ENCODE measurements at places on chromosomes 5 and 9.

DNA sequence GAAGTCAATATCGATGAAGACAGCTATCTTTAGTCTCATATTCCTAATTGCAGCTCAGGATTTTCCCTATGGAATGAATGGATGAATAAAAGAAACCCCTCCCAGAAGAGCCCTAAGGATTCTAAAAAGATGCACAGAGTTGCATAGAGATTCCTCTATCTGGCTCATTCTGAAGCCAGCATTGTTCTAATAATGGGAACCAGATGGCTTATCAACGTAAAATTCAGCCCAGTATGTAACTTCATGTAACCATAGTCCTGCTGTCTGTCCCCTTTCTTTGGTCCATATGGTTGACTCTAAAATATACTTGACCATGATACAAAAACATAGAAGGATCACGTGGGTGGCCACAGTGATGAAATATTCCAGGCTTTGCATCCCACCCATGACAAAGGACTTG, 508.6 kb downstream of the RASEF start:
- DNase-seq, result no peak

DNA sequence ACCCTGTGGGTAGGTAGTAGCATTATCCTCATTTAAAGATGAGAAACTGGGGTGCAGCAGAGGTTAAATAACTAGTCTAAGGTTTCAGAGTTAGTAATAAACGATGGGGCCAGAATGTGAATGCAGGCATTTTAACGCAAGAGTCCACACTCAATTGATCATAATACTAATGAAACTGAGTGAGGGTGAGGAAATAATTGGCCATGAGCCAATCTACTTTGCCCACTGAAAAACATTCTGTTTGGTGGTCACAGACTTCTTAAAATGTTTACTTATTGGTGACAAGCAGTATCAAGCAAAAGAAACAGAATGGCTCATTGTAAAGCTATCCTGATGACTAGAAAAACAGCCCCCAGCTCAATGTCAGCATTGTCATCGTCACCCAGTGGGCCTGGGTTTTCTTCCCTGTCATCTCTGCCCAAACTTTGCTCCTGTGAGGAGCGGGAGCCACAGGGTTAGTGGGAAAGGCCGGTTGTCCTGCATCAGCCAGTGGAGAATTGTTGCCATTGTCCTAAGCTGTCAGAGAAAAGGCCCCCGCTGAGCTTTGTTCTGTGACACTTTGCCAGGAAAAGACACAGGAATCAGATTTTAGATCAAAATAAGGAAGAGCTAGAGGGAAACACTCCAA, 77.3 kb upstream of the MAN2A1 start:
- no peak for DNase-seq

DNA sequence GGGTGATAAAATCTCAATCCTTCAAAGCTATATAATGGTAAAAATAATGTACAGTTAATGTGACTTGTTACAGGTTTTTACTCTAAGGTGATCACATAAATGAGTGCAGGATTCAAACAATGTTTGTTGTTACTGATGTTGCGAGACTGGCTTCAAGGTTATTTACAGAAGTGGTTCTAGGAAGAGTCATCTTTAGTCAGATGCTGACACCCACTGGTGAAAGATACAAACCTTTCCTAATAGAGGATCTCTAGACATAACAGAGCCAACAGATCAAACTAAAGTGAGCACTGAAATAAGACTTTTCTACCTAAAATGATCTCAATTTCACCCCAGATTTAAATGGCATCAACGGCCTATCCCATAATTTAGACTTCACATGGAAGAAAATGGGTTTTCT, 20.2 kb downstream of the ARSB start:
- no peak for DNase-seq

DNA sequence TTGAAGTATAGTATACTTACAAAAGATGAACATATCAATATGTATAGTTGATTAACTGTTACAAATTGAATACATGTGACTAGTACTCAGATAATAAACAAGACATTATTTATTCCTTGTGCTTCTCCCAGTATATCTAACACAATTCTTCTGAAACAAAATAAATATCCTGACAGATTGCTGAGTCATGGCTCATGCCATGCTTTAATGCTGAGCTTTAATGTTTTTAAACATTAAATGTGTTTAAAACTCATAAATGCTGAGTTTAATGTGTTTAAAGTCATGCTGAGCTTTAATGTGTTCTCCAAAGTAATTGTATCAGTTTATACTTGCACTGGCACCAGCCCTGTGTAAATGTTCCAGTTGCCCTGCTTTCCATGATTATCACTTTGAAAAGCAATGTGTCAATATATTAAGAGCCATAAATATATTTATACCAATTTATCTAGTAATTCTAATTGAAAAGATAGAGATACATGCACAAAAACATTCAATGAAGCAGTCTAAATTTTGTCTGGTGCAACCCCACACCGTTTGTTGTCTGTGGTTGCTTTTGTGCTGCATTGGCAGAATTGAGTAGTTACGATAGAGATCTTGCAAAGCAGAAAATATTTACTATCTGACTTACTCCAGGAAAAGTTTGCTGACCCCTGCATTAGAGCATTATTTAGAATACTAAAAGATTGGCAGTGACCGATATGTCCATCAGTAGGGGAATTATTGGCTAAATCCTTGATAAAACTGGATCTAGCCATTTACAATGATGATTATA, 15.7 kb downstream of the KIAA1958 start:
- DNase-seq, result no peak

- no peak for DNase-seq
Observed at GRCh38 chr5:133668458-133668857, 56.1 kb upstream of the FSTL4 start.

GRCh38 chr5:174323878-174324281, 278.4 kb downstream of the NSG2 start:
- no peak for DNase-seq

- no peak for DNase-seq
Observed at GRCh38 chr9:87270221-87270847, 227.3 kb upstream of the DAPK1 start.

GRCh38 chr9:29659736-29660135, 2086.5 kb upstream of the C9orf72 start:
- no peak for DNase-seq

GRCh38 chr5:156402387-156402921, 75.5 kb downstream of the SGCD start:
- DNase-seq, result no peak

- DNase-seq, result no peak
Observed at GRCh38 chr9:123478160-123478559, 122.2 kb downstream of the CRB2 start.

DNA sequence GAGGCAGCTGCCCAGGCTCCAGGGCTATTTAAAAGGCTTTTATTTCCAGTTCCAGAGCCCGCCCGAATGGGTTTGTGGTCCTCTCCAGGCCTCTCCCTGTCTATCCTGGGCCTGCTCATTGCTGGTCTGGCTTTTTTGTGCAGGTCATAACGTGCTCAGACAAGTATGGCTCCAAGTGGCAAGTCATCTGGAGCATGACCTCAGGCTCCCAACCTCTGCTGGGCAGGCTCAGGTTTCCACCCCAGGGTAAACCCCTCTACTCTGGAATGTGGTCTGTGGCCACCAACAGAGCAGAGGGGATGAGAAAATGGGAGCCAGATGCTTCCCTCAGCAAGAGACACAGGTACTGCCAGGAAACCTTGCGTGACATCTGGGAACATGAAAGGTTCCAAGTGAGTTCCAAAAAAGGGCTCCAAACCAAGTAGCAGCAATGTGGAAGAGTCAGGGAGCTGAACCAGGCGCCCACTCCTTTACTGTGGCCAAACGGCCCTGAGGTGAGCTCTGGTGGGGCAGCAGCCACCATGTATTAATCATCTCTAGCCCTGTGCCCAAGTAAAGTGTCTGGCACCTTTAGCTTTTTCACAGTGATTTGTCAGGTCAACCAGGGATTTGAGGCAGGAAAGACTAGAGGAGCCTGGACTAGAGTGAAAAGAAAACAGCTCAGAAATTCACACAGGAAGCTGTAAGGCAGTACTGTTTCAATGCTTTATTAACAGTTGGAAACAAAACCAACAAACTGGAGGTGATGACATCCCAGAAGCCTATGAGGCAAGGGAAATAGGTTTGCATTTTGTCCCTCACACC, 25.7 kb downstream of the PCDHGC5 start:
- DNase-seq, result no peak

GRCh38 chr9:69885931-69886330, 65.3 kb downstream of the CFAP95 start:
- no peak for DNase-seq

DNA sequence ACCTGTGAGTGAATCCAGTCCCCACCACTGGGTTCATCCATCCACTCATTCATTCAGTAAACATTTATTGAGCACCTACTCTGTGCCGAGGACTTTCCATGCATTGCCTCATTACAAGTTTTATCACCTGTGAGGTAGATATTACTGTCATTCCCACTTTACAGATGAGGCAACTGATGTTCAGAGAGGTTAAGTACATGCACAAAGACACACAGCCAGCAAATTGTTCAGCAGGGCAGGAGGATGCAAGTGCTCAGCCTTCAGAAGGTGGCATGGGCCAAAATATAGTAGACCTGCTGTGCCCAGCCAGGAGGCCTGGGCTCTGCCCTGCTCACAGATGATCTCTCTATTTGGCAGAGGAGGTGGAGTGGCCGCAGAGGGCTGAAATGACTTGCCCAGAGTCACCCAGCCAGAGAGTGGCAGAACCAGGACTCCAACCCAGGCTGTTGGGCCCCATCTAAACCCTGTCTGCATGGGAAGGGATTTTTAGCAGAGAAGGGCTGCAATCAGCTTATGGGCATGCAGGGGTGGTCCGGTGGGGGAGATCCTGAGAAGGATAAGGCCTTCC, 7.6 kb upstream of the NEURL1B start:
- DNase-seq, result no peak

- DNase-seq, result no peak
Observed at GRCh38 chr9:95920017-95920416, 44.5 kb downstream of the ERCC6L2 start.

- no peak for DNase-seq
Observed at GRCh38 chr9:137411645-137412380, 11.1 kb downstream of the EXD3 start.

GRCh38 chr5:142281008-142281367, 43.8 kb downstream of the SPRY4 start:
- no peak for DNase-seq

GRCh38 chr5:74594137-74595040, 46.1 kb downstream of the ENC1 start:
- no peak for DNase-seq

DNA sequence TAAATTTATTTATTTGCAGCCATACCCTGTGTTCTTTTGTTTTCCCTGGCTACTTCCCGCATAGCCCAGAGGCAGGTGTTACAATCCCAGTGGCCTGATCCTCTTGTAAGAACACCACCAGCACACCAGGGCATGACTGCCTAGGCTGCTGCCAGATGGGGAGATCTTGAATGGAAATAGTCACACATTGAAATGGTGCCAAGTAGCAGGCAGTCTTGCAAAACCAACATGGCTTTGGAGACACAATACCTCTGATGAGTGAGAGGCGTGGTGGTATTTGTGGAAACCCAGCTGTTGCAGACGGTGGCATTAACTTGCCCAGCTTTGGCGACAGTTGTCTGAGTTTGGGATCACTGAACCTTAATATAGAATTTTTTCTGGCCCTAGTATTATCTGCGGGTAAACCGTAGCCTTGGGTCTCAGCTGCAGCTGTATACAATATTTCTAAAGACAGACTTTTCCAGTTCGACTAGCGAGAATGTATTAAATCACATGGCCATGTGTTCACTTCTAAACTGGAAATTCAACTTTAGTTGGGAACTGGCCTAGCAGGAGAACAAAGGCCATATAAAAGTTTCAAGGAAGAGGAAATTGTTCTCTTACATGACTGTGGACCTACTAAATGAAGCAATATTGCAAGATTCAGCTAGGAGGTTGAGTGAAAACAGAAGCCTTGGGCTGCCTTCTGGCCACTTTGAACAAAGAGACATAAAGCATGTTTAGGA, 277.0 kb downstream of the SMARCA2 start:
- DNase-seq, result no peak

DNA sequence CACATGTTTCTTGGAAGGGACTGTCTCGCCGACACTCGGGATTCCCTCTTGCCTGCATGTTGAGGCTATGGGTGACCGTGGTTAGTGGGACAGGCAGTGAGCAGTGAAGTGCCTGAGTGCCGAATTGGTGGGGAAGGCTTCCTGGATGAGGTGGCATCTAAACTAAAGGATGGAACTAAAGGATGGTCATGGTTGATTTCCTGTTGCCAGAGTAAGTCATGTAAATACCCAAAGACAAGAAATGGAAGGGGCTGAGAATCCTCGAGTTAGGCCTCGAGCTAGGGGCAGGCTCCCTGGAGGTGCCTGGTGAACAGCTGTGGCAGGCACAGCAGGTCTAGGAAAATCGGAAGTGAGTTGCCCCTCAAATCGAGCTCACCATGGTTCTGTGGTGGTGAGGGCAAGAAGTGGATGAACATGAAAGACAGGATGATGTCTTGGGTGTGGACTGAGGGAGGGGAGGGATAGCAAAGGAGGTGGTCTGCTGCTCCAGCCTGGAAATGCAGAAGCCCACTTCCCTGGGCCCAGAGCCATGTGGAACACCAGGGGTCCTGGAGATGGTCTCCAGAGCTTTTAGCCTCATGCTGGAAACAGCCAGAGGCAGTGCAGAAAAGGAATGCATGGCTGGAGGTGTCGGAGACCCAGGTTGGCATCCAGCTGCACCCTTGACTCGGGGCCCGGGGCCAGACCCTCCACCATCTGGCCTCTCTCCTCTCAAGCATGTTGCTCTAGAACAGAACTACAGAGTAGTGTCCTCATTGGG, 12.2 kb downstream of the CD74 start:
- DNase-seq, result no peak

GRCh38 chr5:174188295-174188694, 142.8 kb downstream of the NSG2 start:
- no peak for DNase-seq

DNA sequence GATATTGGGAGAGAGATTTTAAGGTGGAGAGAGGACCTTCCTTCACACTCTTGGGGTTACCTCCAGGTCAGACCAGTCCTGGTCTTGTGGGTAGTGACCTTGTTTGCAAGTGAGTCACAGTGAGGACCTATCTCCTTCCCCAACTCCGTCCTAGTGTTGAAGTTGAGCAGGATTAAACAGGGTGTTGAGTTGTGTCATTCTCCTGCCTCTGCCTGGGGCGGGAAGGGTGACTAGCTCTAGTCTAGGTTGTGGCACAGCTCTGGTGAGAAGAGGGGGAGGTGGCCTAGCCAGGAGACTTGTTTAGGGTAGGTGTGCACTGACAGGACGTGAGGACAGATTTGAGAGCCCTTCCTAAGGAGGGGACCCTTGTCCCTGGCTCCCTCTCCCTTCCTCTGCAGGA, 119.6 kb upstream of the PITX1 start:
- DNase-seq, result no peak

GRCh38 chr9:70340572-70340971, 73.9 kb downstream of the KLF9 start:
- DNase-seq, result no peak

GRCh38 chr9:33718987-33719386, 76.4 kb upstream of the PRSS3 start:
- no peak for DNase-seq

DNA sequence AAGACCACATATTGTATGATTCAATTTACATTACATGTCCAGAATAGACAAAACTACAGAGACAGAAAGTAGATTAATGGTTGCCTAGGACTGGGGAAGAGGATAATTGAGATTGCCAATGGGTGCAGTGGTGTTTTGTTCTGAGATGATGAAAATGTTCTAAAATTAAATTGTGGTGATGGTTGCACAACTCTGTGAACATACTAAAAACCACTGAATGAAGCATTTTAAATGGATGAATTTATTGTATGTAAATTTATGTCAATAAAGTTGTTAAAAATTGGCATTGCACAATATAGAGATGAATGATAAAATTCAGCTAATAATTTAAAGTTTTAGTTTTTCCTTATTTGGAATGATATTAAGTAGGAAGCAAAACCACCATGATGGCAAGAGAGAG, 109.5 kb upstream of the NR4A3 start:
- no peak for DNase-seq

- no peak for DNase-seq
Observed at GRCh38 chr9:3736161-3736560, 210.4 kb upstream of the RFX3 start.

Data from stimulated activated CD4-positive, alpha-beta T cell treated with anti-CD3 and anti-CD28 coated beads, Interleukin-2, amount 100 ng/mL, for 4 hours (primary cell).